Brain microvascular endothelial cell (primary cell): ENCODE measurements at places on chromosomes 12 and 14.

DNA sequence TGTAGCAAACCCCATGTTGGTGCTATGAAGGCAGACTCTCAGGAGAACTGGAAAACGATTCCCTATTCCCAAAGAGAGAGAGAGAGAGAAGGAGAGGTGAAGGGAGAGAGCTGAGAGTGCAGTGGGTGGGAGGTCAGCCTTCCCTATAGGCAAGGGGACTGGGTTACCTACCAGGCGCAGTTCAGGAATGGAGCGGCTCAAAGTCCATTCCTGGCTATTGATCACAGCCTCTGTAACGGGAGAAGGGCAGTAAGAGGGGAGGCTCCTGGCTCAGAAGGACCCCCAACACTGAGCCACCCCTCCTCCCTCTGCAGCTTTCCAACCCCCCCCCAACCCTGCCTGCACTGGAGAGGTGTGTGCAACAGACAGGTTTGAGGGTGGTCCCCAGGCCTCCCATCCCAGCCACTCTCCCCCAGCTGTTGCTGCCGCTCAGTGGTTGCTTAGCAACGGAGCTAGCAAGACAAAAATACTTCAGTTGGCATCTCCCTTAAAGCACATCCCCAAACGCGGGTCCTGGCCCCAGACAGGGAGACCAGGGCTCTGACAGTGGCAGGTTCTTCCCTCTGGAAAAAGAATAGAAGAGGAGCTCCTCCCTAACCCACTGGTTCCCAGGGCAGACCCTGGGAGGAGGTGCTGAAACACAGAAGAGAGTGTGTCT is 3.2 kb downstream of the AGAP2 start:
- DNase-seq: no peak

- no peak for DNase-seq
These were observed 3.9 kb downstream of the BCAT1 start for GRCh38 chr12:24945039-24945438.

- no peak for DNase-seq
These were observed 4.1 kb upstream of the ACTN1 start for GRCh38 chr14:68983191-68983590.

- DNase-seq: no peak
These were observed 30.1 kb upstream of the CLEC14A start for GRCh38 chr14:38285962-38286361.

- DNase-seq: peak; percentile 3
These were observed at the start of gene DTX3 for GRCh38 chr12:57604454-57604991. TSS of gene DTX3 (plus strand) at chr12:57604824. CDS start at chr12:57606518, 1,694 bp downstream.

DNA sequence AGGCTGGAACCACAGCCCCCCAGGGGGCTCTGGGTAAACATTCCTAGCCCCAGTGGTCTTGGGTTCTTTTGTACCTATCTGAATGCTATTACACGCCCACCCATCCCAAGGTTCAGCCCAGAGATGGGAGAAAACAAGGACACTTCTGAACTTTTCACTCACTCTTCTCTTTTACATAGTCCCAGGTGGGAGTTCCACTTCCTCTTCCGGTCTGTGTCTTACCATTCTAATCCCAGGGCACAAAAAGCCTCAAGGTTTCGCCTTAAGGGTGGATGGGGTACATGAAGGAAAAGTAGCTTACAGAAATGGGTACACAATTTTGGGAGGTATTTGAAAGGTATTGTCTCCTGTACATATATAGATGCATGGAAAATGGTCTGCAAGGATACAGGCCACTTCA is 79.0 kb downstream of the TMEM30B start:
- DNase-seq: no peak

- DNase-seq: no peak
These were observed 611.3 kb downstream of the ETNK1 start for GRCh38 chr12:23236066-23236780.

- no peak for DNase-seq
These were observed 163.2 kb downstream of the PTPRO start for GRCh38 chr12:15485466-15485865.

DNA sequence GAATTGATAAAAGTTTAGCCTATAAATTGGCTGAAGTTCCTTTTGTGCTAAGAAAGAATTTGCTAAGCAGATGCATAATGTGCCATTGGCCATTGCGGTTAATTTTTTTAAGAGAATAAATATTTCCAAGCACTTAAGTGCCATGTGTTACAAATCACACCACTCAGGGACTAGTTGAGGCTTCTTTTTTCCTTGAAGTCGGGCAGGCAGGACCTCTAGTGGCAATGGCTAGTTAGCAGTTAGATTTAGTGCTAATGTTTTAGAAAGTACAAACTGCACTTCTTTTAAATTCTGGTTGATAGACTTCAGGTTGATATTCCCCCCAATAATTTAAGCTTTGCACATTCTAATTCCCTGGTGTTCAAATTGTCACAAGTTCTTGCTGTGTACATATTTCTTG is 294.3 kb downstream of the APAF1 start:
- peak; percentile 44 for DNase-seq

DNA sequence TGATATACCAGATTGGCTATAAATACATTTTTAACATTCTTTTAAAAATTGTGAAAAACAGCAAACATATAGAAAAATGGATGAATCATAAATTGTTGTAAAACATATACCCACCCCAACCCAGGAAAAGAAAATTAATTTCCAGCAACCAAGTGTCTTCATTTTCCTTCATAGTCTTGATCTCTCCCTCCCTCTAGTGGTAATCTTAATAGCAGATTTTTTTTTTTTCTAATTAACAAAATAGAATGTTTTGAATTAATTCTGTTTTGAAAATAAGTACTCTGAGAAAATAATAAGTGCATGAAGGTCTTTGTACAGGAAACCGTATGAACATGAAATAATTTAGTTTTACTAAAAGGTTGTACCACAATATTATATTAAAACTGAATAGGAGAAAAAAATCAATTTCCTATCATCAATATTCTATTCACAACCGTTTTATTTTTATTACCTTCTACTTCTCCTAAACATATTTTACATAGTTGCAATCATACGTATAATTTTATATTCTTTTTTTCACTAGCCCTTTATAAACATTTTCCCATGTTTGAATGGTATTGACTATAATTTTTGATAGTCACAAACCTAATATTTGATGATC is 7.0 kb downstream of the ETNK1 start:
- no peak for DNase-seq

DNA sequence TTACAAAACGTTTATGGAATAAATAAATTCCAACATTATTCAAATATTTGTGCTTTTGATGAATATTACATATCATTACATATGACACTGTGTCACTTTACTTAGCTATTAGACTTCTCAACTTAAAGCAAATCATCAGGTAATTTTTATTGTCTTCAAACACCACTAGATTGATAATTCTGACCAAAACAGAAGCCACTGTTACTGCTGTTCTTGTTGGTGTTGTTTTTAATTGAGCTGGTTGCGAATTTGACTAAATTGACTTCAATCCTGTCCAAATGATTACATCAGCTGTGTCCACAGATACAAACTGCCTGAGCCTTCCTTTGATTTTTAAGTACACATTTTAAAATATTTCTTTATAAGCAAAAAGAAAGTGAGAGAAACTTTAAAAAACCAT is 29.2 kb downstream of the PRKD1 start:
- no peak for DNase-seq

DNA sequence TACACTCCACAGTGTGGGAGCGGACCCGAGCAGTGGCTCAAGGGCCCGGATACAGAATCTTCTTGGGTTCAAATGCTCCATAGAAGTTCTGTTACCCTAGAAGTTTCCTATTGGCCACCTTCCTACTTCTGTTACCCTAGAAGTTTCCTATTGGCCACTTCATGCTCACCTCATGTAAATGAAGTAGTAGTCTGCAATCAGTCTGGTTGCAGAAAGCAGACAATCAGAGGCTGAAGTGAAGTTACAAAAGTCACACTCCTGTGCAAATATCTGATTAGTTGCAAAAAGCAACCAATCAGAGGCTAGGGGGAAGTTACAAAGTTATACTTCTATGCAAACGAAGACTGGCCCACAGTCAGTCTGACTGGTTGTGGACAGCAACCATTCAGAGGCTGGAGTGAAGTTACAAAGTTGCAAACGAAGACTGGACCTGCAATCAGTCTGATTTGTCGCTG is 77.8 kb upstream of the CPNE8 start:
- DNase-seq: no peak

- DNase-seq: peak; percentile 78
These were observed 3.9 kb downstream of the KDM2B start for GRCh38 chr12:121576851-121577391.

GRCh38 chr12:128801879-128802391 is 21.8 kb downstream of the SLC15A4 start:
- DNase-seq: no peak

GRCh38 chr12:58388261-58388660 is 446.9 kb downstream of the ATP23 start:
- DNase-seq: no peak

- DNase-seq: no peak
These were observed 10.0 kb upstream of the GPRC5A start for GRCh38 chr12:12881151-12881909.

DNA sequence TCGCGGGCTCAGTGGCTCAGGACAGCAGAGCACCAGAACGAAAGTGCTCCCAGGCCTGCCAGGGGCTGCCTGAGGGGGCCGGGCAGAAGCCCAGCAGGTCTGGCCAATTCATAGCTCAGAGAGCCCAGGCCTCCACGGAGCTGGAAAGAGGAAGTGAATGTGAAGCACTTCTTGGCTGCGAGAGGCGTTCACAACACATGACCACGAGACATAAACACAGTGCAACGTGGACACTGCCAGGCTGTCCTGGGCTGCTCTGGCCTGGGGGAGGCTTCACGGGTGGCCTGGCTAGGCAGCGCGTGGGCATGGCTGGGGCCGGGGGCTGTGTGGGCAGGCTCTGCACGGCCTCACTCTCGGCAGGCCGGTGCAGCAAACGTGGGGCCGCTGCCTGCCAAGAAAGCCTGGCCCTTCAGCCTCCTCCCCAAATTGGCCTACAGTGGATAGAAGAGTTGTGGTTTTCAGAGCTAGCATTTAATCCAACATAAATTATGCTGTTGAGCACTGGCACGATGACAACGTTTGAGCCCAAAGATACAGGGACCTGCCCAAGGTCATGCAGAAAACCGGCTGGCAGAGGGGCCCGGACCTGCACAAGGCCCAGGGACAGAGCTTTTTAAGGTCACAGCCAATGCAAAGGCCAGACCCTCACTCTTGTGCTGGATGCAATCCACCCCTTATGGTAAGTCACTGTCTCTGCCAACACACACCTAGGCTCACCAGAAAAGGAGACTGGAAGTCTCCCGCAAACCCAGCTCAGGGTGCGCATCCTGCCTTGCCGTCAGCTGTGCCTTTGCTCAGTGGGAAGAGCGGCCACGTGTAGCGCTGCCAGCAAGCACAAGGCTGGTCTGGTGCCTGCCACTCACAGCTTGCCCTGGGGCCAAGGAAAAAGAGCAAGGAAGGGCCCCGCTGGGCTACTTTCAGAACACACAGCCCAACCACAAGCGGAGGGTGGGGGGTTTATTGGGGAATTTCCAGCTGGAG is 8.6 kb downstream of the SLC25A29 start:
- DNase-seq: peak; percentile 27

DNA sequence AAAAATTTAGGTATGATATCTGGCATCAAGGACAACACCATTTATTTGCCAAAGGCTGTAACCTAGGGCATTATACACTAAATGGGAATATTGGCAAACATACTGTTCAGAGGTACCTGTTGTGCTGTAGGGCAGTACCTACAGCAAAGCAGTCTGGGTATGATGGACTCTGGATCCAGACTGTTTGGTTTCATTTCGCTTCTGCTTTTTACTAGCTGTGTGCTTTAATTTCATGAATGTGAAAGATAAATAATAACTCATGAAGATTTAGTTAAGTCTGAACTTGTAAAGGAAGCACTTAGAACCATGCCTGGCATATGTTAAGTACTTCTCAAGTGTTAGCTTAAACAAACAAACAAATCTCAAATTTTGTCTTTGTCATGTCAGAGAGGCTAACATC is 17.7 kb upstream of the SLC38A2 start:
- no peak for DNase-seq

GRCh38 chr14:52227619-52228222 is 39.8 kb upstream of the PTGDR start:
- DNase-seq: no peak

- DNase-seq: peak; percentile 33
These were observed 93.1 kb upstream of the ZDHHC17 start for GRCh38 chr12:76670776-76671175.

GRCh38 chr14:48723841-48724495 is 862.2 kb downstream of the RPS29 start:
- no peak for DNase-seq

GRCh38 chr12:6644903-6645302 is 2.3 kb downstream of the ACRBP start:
- no peak for DNase-seq
